ENCODE measurements at places on chromosomes 4 and X. TPM values are rescaled to one million over a fixed set of nuclear protein-coding genes. Genes with fewer than 3 reads are reported as not detected.

DNA sequence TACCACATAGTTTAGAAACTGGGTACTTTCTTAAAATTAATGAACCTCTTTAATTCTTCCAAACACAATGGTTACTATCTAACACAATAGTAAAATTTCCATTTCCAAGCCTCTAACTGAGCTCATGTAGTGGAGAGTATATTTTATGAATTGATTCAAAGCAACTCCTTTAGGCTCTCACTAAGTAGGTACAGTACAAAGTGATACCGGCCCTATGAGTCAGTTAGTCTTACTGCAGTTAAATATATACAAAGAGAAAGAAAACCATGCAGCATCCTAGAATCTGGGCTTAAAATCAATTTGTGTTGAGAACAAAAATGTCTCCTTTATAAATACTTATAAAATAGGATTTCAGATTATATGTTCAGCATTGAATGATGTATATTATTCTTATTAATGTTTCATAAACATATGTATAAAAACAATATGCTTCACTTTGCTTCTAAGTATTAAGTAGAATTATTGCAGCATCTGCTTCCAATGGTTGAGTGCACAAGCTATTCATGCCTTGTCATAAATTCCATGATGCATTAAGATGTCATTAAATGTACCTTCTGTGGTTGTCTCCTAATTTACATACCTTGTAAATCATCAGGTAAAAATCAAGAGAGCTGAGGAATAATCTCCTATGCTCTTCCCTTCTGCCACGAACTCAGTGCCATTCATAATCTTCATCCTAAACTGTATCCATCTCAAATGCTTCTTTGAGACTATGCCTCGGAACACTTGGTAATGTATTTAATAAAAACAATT lies 1037.8 kb downstream of the STPG2 start:
- no peak for DNase-seq
- H3K27ac ChIP-seq: no peak overlapping the region
- no peak overlapping the region for H3K4me3 ChIP-seq
- no peaks in the 10 kb centered on the region for H3K36me3 ChIP-seq
- no peaks in the 10 kb centered on the region for H3K27me3 ChIP-seq

DNA sequence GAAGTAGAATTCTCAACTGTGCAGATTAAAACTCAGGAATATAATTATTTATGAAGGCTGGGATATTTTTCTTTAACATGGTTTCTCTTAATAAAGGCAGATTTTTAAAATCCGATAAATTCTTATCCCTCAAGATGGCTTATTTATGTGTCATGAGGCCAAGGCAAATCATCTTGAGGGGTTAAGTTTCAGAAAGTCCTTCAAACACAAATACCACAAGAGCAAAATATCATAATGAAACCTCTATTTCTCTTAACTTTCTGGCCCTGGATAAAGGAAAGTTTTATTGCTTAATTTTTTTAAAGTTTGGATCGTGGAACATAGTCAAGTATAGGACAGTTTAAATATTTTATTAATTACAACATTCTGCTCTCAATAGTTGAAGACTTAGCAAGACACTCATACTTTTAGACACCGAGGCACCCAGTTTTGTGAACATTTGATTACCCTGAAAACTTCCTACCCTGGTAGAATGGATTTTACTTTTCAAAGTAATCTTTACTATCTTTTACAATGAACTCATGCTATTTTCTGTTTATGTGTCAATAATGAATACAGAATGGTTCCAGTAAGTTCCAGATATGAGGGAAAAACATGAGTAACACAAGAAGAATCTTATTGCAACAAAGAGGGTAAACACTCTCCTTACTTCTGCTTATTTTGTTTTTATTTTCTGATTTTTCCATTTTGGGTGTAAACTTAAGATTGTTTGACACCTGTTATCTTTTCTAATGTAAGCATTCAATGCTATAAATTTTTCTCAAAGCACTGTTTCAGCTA lies 200.7 kb upstream of the IL15 start:
- no peaks in the 10 kb centered on the region for H3K27me3 ChIP-seq
- no peak for DNase-seq
- no peaks in the 10 kb centered on the region for H3K4me1 ChIP-seq
- no peaks in the 10 kb centered on the region for H3K36me3 ChIP-seq

The TXK gene
- 0.36 TPM for total RNA-seq

- no peak overlapping the region for H3K27ac ChIP-seq
- DNase-seq: no peak
- no peak overlapping the region for H3K4me3 ChIP-seq
- peaks cover 2% of the 10 kb centered on the region for H3K27me3 ChIP-seq
- H3K36me3 ChIP-seq: peaks cover 5% of the 10 kb centered on the region
Observed at GRCh38 chrX:16491461-16491860, 158.5 kb upstream of the S100G start.

The MMRN1 gene
- 304 TPM for total RNA-seq

- DNase-seq: no peak
- H3K4me1 ChIP-seq: peaks cover 5% of the 10 kb centered on the region
- H3K4me3 ChIP-seq: no peak overlapping the region
- H3K36me3 ChIP-seq: no peaks in the 10 kb centered on the region
Observed at GRCh38 chr4:153428941-153429475, 37.2 kb upstream of the TMEM131L start.

- H3K4me1 ChIP-seq: peaks cover 37% of the 10 kb centered on the region
- no peak overlapping the region for H3K27ac ChIP-seq
- no peaks in the 10 kb centered on the region for H3K36me3 ChIP-seq
- H3K4me3 ChIP-seq: no peak overlapping the region
Observed at GRCh38 chr4:185772391-185773093, 39.5 kb downstream of the SORBS2 start.

- no peak overlapping the region for H3K27ac ChIP-seq
- no peak overlapping the region for H3K4me3 ChIP-seq
- peaks cover 2% of the 10 kb centered on the region for H3K27me3 ChIP-seq
Observed at GRCh38 chrX:125444659-125445058, 125.0 kb downstream of the TEX13C start.

The FRG2 gene
- not detected for total RNA-seq

- no peaks in the 10 kb centered on the region for H3K36me3 ChIP-seq
- no peak overlapping the region for H3K27ac ChIP-seq
- H3K4me3 ChIP-seq: no peak overlapping the region
- no peaks in the 10 kb centered on the region for H3K27me3 ChIP-seq
- no peak for DNase-seq
- H3K4me1 ChIP-seq: no peaks in the 10 kb centered on the region
Observed at GRCh38 chrX:6203462-6204215, 25.0 kb downstream of the NLGN4X start.

GRCh38 chrX:29044423-29045184 lies 457.4 kb downstream of the IL1RAPL1 start:
- H3K36me3 ChIP-seq: no peaks in the 10 kb centered on the region
- no peak overlapping the region for H3K4me3 ChIP-seq
- no peak for DNase-seq
- H3K27ac ChIP-seq: no peak overlapping the region
- no peaks in the 10 kb centered on the region for H3K4me1 ChIP-seq

Data from endothelial cell (in vitro differentiated cells).